ENCODE measurements at places on chromosomes 2 and 18.

- DNase-seq, result peak; percentile 52
Observed at GRCh38 chr18:63131106-63131958, 188.2 kb downstream of the BCL2 start.

DNA sequence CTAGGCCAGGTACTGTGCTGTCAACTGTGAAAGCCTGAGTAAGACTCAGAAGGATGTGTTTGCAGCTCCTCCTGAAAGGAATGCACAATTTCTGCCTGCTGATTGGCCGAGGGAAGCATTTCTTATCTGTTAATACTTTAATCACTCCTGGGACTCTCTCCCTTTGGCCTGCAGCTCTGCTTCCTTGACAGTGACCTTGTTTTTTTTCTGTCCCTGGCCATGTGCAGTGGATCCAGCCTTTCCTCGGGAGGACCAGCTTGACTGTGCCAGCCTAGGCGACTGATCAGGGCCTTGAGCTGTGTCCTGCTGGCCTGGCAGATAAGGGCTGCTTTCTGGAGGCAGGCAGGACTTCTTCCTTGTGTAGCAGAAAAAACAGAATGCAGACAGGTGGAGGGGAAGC, 10.0 kb downstream of the RNF144A start:
- DNase-seq, result peak; percentile 53

GRCh38 chr2:152565884-152566727, 151.2 kb downstream of the PRPF40A start:
- no peak for DNase-seq

DNA sequence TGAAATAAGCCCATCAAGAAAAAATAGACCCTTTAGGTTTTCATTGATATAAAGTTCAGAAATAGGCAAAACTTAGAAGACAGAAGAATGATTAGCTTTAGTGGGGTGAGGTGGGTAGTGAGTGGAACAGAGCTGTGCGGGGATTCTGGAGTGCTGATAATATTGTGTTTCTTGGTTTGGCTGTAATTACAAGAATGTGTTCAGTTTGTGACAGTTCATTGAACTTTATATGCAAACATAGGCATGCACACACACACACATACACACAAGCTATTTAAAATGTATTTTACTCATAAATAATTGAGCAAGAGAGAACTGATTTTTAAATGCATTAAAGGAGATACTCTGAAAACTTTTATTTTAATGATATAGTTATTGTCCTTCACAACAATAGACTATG, 17.1 kb downstream of the ARHGAP15 start:
- DNase-seq, result no peak

- no peak for DNase-seq
Observed at GRCh38 chr2:232772531-232772930, 3.8 kb downstream of the KCNJ13 start.

DNA sequence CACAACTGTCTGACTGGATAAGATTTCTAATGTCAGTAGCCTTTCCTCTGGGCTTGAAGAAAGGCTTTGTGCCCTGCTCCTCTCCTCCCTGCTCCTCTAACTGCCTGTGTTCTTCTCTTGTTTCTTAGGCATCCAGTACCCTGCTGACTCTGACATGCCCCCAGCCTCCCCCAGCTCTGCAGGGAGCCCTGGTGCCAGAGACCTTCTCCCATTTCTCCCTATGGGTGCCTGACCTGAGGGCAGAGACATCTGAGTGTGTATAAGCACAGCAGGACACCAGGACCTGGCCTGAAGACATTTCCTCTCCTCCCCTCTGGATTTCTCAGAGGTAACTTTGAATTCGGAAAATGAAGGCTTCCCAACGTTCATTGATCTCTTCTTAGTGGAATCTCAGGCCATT, 23.6 kb downstream of the RNF144A start:
- DNase-seq, result no peak

- DNase-seq, result no peak
Observed at GRCh38 chr2:65299246-65299645, 71.6 kb downstream of the ACTR2 start.

DNA sequence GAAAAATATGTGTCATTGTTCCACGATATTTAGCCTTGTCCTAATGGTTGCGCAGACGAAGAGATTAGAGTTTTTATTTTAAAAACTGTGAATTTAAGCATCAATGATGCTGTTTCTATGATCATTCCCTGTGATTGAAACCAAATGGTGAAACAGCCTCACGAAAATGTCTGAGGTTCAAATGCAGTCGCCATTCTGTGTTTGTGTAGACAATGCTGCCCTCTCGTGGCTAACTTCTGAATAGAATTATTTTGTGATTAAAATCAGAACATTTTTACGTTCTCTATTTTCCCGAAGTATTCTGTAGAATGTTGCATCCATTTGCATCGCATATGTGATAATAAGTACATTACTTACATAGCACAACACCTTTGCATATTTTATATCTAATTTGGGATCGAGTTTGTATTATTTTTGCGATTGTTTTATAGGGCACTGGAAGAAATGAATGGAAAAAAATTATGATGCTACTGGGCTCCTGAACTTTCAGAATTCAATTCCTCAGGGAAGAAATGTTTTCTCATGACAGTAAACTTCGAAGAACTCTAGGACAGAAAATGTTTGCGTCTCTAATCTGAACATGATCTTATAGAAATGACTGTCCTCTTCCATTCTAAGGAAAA, 54.8 kb upstream of the CREB1 start:
- peak; percentile 57 for DNase-seq

GRCh38 chr2:37554155-37554510, 117.3 kb downstream of the CDC42EP3 start:
- DNase-seq, result no peak

DNA sequence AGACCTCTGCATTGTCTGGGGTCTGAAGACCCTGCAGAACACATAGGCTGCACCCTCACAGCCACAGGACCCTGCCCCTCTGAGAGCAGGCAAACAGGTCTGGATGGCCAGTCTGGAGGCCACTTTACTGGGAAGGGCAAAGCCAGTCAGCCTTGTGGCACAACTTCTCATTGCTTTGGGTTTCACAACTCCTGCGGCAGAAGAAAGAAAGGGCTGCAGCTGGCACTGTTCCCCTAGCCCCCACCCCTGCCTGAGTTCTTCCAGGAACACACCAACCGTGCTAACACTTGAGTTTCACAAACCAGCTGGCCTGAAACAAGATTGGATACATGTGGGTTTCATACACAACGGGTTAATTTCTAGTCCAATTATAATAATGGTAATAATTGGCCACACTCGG, 276.5 kb upstream of the MGAT5 start:
- no peak for DNase-seq

DNA sequence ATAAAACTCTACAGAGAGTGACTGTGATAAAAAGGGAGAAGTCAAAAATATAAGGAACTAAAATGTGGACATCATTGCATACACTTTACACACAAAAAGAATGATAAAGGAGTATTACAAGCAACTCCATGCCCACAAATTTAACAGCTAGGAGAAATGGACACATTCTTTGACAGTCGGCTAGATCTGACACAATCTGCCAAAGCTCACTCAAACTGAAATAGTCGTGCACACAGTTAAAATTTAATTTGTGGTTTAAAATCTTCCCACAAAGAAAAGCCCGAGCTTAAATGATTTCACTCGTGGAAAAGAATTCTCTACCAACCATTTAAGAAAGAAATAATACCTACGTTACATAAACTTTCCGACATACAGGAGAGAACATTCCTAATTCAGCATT, 132.4 kb downstream of the ZAP70 start:
- DNase-seq, result no peak

DNA sequence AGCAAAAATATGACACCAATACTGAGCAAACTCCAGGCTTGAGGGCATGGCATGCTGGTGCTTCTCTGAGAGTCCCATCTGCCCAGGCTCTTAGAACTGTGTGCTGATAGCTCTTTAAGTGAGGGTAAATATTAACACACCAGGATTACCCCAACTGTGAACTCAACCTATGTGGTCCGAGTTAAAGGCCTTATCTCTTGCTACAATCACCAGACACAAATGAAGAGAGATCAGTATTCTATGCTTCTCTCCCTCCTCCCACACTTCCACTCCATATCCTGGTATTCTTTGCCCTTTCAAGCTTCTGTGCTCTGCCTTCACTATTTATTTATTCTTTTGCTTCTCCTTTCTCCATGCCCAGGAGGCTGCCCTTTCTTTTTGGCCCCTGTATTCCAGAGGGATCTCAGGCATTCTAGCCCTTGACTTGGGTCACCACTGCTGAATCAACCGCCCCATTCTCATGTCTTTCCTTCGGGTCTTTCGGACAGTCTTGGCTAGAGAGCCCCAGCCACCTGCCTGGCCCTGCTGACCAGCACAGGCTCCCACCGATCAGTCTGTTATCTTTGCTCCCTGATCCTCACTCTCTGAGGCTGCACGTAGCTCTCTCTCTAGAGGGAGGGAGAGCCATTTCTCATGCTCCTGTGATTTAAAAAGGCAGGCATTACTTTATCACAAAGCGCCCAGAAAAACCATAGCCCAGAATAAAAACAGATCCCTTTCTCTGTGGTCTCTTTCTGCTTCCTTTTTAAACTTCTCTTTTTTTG, 17.2 kb upstream of the HK2 start:
- no peak for DNase-seq
